MV-4-11 (cell line): ENCODE measurements at places on chromosomes 2 and 18.

DNA sequence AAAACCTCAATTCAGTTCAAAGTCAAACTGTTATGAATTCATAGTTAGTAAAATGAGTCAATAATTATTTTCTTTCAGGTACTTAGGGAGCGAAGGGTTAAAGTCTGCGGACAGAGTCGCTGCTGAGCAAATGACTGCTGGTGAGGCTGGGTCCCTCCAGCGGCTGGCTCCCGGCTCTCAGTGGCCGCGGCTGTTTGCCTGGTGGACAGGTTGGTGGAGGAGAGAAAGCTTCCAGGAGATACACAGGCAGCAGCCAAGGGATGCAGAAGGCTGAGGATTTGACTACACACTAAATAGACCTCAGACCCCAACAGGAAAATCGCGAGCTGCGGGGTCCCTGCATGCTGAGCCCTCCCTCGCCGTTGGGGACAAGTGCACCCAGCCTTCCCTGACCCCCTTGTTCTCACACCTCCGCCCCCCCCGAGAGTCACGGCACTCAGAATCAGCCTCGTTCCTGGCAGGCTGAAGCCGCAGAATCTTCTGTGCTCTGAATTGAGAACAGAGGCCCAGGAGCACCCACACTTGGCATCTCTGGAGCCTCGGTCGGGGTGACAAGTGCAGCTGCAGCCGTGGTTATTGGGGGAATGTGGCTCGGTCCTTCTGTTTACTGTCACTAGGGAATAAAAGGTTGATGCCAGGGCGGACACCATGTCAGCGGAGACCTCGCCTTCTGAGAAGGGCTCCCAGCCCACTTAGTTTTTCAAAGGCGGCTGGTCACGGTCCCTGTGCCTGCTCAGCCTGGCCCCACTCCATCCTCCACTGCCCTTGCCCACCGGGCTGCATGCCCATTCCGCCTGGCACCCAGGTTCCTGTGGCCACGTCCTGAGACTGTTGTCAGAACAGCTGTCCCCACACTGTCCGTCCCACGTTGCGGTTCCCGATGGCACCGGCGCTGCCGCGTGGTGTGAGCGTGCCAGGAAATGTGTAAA, 74.0 kb downstream of the SLC66A2 start:
- no peak for DNase-seq

GRCh38 chr2:2187196-2187595, 143.9 kb downstream of the MYT1L start:
- DNase-seq = no peak

DNA sequence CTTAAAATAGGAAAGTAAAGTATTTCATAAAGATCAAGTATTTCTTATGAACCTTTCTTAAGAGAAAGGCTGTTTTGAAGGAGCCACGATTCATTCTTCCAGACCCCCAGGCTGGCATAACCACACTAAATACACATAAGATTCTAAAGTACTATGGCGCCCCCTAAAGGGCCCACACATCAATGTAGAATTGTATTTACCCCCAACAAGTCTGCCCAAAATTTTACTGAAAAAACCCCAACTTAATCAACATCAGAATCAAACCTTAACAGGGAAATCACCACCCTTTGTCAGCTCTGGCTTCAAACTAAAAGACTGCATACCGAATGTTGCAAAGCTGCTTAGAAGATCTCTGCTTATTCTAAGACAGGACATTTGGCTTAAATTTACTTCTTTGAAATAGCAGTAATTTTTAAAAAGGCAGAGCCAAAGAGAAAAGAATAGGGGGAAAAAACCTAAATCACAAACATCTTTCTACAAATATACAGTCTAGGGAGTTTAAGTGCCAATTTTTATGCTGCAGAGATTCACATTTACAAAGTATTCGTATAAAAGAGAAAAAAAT, 20.4 kb upstream of the BCL2 start:
- DNase-seq = peak; percentile 45

DNA sequence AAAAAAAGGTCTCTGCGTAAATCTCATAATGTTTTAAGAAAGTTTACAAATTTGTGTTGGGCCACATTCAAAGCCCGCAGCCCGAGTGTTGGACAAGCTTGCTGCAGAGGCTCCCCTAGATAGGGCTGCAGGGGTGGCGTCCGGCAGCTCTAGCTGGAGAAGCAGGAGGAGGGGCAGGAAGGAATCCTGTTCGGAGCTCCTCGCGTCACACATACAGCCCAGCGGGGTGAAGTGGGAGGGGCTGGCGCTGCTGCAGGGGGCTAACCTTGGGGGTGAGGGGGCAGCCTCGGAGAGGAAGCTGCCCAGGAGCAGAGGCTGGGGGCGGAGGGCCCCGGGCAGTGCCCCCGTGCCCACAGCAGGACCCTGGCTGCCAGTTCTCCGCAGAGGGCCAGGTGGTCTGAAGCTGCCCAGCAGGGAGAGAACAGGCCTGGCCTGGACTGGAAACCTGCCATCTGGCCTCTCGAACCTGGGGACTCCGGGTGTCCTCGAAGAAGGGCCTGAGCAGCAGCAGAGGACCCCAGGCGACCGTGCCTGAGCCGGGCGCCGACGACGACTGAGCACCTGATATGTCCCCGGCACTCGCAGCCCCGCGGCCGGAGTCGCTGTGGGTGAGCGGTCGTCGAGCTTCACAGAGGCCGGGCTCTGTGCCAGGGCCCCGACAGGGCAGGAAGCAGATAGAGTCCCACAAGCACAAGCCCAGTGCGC, 2.6 kb upstream of the GPR35 start:
- DNase-seq = no peak

DNA sequence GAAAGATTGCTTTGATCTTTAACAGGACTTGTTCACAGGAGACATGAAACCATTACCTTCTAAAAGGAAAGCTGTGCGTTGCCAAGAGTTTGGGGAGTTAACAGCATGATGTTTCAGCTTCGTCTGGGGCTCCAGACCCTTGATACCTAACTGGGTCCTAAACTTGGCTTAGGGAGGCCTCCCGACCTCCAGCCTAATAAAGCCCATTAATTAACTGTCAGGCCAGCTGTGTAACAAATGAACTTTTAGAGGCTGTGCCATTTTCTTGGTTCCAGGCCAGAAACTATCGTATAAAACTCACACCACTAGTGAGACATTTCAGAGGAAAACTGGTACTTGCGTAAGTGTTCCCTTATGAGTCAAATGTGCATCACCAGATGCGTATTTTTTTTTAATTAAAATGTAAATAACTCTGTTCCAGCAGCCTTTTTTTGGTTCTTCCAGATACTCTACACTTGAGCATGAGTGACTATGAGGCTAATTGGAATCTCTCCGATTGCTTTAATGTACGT, 236.5 kb downstream of the BCL2 start:
- DNase-seq = peak; percentile 59

DNA sequence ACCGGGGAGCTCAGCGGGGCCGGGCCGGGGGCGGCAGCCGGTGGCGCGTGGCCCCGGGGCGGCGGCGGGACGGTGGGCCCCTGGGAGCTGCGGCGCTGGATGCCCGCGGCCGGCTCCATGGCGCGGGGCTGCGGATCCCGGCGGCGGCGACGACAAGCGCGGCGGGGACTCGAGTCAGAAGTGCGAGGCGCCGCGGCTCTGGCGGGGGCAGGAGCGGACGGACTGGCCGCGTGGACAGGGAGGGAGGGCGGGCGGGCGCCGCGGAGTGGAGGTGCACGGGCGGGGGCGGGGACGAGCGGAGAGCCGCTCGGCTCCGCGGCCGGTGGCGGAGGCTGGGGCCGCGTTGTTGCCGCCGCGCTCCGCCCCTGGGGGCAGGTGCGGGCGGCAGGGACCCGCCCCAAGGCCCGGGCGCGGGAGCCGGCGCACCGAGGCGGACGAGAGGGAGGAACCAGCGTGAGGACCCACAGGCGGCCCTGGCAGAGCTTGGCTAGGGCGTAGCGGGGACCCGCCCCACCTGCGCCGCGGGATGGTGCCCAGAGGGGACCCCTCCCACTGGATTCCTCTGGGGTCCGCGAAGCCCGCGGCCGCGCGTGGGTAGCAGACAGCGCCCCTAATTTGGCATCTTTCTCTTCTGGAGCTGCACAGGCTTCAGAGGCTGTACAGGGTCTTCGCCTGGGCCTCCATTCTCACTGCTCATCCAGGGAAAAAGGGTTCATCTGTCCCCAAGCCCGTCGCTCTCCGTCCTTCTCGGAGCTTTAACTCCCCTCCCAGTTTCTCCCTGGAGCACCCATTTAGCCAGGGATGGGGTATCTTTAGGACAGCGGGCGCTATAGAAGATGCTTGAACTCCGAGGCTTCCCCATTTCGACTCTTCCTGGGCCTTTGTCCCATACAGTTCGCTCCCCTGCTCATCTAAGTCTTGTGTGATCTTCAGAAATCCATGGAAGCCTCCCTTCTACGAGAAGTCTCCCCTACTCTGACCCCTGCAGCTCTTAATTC, at the start of gene TMEM163:
Gene TMEM163, minus strand, starts transcription at position 184 of the 998 bp plus-strand sequence.
- DNase-seq = no peak

- no peak for DNase-seq
These were observed 68.5 kb downstream of the NCOA1 start for GRCh38 chr2:24559473-24560113.

GRCh38 chr2:181178823-181179412, 198.5 kb downstream of the UBE2E3 start:
- no peak for DNase-seq

GRCh38 chr2:102368461-102369109, 13.0 kb downstream of the IL18R1 start:
- DNase-seq = no peak

DNA sequence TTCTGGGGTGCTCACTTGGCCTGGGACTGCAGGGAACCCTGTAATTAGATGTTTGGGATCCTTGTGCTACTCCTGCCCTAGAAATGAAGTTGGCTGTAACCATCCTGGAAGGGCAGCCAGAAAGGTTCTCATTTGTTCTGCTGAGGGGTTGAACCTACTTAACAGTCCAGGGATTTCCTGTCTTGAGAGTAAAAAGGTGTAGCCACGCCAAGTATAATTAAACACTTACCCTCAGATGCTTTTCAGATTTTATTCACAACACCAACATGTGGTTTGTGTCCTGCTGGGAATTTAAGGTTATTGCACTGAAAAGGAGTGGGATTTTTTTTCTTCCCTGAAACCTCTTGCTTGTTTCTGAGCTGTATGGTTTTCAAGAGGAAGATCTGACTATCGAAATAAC, 222.4 kb upstream of the APCDD1 start:
- no peak for DNase-seq

DNA sequence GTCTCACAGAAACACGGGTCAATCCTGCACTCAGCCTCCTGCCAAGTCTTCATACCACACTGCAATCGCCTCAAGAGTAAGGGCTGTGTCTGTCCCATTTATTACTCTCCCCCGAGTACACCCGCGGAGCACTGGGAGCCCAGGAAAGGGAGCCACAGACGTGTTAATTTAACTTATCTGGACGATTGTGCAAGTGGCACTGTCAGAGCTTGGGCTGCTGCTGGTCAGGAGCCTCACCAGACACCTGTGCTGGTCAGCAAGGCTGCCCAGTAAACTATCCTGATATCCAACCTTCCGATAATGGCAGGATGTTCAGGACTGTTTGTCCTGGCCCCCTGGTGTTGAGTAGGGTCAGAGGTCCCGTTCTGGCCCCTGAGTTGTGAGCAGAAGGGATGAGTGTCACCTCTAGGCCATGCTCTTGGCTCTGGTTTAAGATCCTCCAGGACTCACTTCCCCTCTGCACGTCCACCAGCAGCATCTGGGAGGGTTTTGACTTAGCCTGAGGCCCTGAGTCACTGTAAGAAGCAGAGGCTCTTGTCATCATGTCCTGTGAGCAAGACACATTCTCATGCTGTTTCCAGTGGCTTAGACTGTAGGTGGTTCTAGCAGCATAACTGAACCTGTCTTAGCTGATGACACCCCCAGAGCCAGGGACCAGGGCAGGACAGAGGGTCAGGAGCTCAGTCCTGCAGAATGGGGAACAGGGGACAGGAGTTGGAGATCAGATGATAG, 82.5 kb upstream of the ARL4C start:
- peak; percentile 33 for DNase-seq
